Frontal cortex (tissue), 4 donors: ENCODE measurements at places on chromosomes 7 and 10. TPM values are rescaled to one million over a fixed set of nuclear protein-coding genes. Genes with fewer than 3 reads are reported as not detected.

Gene ALKBH4
- total RNA-seq, result 16.7 TPM

Gene IKZF5
- total RNA-seq, result 9.8 TPM

DNA sequence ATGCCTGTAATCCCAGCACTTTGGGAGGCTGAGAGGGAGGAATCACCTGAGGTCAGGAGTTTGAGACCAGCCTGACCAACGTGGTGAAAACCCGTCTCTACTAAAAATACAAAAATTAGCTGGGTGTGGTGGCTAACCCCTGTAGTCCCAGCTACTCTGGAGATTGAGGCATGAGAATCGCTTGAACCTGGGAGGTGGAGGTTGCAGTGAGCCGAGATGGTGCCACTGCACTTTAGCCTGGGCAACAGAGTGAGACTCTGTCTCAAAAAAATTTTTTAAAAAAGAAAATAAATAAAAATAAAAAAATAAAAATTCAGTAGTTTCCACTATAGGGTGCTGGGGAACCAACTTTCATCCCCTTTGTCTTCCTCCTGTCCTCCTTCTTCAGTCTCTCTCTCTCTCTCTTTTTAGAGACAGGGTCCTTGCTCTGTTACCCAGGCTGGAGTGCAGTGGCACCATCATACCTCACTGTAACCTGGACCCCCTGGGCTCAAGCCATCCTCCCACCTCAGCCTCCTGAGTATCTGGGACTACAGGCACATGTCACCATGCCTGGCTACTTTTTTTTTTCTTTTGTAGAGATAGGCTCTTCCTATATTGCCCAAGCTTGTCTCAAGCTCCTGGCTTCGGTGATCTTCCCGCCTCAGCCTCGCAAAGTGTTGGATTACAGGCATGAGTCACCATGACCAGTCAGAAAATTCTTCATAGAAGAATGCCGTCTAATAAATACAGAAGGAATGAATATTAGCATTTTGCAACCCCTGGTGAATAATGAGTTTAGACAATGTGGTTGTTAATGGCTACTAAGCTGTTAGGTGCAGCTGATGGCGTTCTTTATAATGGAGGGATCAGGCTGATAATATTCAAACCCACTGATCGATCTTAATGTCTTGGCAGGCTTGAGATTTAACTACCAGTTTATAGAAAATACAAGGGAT lies 20.6 kb downstream of the RBM20 start:
- no peak for DNase-seq

DNA sequence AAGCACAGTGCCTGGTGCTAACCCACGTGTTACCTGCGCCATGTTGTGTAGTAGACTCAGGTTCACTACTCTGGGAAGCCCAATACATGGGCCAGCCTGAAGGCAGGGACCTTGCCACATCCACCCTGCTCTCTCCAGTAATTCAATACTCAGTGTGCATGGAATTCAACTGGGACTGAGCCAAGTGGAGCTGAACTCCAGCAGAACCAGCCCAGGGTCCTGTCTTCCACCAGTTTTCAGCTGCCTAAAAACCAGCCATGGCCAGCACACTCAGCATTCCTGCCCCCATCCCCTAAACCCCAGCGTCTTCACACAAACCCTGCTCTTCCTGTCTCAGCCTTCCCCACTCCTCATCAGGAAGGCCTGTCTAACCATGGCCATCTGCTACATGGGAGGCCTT lies 15.4 kb downstream of the FGF8 start:
- no peak for DNase-seq

GRCh38 chr10:123250640-123251039 lies 96.4 kb downstream of the BUB3 start:
- DNase-seq, result no peak

DNA sequence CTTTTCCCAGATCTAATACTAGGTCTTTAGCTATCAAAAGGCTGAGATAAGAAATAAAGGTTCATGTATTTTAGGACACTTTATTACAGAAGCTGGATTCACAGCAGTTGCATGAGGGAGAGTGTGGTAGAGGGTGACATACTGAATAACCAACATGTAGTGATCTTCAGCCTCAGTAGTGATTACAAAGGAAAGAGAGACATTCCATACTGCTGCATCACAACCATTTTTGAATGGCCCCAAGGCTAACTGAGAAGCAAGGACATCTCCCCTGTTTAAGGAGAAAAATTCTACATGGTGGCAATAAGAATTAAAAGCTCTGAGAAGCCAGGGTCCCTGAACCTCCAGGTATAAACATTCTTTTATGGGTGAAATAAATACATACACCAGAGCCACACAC lies 35.3 kb downstream of the COG5 start:
- DNase-seq, result no peak

GRCh38 chr7:40836218-40836617 lies 701.4 kb downstream of the SUGCT start:
- no peak for DNase-seq

DNA sequence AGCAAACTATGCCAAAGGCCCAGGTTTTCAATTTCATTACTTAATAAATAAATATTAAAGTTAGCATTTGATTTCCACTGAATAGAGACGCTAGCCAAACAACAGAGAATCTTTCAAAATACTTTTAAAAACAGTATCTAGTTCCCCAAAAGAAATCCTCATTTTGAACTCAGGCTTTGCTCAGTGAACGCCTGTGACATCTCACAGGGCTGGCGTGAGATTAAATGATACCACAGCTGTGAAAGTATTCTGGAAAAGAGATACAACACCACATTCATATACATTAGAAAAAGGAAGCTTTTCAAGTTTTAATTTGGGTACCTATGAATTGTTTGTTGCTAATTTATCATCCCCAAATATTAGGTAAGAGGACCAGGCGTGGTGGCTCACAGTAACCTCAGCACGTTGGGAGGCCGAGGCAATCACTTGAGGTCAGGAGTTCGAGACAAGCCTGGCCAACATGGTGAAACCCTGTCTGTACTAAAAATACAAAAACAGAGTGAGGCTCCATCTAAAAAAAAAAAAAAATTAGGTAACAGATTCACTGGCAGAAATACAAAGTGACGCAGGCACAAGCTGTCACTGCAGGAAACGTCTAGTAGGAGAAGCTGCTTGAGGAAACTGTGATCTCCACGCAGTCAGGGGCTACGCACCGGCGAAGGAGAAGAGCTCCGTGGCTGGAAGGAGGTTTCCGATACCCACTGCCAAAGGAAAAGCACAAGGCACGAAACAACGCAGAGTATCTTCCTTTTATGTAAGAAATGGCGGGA lies 50.0 kb downstream of the AMZ1 start:
- no peak for DNase-seq
